ENCODE measurements at places on chromosomes 2 and 18. TPM values are rescaled to one million over a fixed set of nuclear protein-coding genes. Genes with fewer than 3 reads are reported as not detected.

The CROCC2 gene
- 0.18 TPM for total RNA-seq

The SRD5A2 gene
- not detected for total RNA-seq

The BOLA3 gene
- 13.0 TPM for total RNA-seq

The SDC1 gene
- total RNA-seq: 0.98 TPM

- DNase-seq: no peak
These were observed 124.1 kb downstream of the EN1 start for GRCh38 chr2:118723394-118723793.

- no peak for DNase-seq
These were observed 165.2 kb upstream of the ALKAL2 start for GRCh38 chr2:453132-453531.

DNA sequence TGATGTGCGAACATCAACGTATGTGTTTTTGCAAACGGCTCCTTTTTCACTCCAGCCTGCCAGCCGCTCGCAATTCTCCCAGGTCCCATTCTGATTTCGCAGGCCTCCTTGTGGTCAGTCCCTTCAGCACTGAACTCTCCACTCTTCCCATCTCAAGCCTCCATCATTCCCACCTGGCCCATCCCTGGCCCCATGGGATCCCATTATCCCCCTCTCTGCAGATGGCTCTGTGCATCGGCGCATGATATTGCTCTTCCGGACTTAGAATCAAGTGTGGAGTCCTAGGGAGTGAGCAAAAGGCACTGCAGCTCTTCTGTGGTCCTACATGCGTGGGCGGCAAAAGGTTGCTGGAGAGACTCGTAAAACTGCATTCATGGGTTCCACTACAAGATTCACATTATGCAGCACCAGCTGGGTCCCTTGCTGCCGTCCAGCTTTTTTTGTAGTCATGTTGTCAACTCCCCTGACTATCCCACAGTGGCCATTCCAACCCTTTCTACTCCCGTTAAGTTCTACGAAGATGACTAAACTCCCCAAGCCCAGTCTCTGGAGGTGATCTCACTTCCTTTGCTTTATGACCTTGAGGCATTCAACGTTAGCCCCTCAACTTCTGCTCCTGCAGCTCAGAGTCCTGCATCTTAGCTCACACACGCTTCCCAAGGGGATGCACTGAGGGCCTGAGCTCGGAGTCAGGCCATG lies 125.3 kb upstream of the NRP2 start:
- no peak for DNase-seq

DNA sequence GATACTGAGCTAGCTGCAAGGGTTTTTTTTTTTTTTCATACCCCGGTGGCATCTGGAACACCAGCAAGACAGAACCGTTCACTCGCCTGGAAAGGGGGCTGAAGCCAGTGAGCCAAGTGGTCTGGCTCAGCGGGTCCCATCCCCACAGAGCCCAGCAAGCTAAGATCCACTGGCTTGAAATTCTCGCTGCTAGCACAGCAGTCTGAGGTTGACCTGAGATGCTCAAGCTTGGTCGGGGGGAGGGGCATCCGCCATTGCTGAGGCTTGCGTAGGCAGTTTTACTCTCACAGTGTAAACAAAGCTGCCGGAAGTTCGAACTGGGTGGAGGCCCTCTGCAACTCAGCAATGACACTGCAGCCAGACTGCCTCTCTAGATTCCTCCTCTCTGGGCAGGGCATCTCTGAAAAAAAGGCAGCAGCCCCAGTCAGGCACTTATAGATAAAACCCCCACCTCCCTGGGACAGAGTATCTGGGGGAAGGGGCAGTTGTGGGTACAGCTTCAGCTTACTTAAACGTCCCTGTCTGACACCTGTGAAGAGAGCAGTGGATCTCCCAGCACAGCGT lies 5.1 kb upstream of the MIB1 start:
- no peak for DNase-seq

- no peak for DNase-seq
These were observed 115.1 kb downstream of the CMPK2 start for GRCh38 chr2:6750411-6751158.

DNA sequence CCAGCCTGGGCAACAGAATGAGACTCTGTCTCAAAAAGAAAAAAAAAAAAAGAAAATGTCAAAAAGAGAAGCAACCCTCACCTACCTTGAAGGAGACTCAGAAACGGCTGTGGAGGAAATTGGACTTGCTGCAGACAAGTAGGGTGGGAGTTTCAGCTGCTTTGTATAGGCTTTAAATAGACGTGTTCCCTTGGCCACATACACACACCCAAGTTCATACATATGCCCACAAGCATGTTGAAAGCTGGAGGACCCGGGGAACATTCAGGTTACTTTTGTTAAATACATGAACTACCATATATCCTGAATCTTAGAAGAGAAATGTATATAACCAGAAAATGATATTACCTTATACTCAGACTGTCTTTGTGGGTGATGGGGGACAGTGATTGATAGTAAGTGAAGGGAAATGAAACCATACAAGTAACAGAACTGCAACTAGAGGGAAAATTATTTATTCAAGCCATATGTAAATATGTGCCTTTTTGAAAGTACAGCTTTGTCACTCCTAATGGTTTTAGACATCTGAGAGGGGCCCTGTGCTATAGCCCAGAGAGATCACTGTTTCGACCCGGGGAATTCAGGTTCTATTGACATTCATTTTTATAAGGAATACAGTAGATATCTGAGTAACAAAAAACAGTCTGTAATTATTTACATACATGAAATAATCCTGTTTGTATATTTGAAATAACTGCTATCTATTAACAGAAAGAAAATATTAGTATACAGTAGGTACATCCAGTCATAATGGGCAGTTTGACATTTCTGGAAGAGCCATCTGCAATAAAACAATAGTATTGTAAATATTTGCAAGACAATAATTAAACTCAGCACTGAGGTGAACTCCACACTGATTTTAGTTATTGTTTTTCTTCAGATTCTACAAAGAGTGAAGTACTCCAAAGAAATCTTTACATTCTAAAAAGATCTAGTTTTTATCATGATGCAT lies 48.0 kb upstream of the TGIF1 start:
- no peak for DNase-seq

GRCh38 chr2:140186313-140186712 lies 1406.1 kb upstream of the NXPH2 start:
- no peak for DNase-seq

DNA sequence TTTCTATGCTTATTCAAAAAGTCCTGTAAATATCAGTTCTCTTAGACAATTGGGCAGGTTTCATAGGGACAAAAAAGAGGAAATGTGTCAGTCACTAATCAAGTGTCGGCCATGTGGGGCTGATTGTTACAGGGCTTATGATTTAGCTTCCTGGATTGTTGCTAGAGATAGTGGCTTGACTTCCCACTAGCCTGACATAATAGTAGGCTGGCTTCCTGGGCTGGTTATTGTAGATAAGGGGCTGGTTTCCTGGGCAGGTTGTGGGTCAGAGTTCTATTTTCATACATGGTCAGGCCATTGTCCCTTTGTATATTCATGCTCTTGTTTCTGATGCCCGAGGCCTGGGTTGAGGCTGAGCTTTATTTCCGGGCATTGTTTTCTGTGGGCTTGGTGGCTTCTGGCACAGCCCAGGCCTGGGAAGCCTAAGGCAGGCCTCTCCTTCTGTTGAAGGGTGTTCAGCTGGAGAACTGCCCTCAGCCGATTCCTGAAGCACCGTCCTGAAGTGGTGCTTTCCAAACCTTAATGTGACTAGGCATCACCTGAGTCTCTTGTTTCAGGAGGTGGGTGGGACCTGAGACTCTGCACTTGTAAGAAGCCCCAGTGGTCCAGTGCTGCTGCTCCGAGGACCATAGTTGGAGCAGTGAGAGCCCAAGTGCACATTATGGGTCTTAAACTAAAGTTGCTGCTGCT lies 37.0 kb downstream of the CD8B2 start:
- no peak for DNase-seq

DNA sequence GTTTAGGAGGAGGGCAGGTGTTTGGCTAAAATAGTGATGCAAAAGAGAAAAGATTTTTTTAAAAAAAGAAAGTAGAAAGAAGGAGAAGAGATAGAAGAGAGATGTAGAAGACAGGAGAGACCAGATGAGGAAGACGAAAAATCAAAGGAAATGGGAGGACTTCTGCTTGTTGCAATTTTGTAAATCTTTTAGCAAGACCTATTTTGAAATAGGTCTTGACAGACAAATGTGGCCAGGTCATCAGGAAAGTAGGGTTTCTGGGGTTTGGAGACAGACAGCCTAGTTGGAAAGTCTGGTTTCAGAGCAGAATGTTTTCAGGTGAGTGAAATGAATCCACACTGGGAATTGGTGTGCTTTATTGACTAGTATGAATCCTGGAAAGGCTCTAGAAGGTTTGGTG lies 104.5 kb upstream of the CAVIN2 start:
- no peak for DNase-seq

- DNase-seq: no peak
These were observed 690.4 kb upstream of the NRXN1 start for GRCh38 chr2:51722311-51722710.

DNA sequence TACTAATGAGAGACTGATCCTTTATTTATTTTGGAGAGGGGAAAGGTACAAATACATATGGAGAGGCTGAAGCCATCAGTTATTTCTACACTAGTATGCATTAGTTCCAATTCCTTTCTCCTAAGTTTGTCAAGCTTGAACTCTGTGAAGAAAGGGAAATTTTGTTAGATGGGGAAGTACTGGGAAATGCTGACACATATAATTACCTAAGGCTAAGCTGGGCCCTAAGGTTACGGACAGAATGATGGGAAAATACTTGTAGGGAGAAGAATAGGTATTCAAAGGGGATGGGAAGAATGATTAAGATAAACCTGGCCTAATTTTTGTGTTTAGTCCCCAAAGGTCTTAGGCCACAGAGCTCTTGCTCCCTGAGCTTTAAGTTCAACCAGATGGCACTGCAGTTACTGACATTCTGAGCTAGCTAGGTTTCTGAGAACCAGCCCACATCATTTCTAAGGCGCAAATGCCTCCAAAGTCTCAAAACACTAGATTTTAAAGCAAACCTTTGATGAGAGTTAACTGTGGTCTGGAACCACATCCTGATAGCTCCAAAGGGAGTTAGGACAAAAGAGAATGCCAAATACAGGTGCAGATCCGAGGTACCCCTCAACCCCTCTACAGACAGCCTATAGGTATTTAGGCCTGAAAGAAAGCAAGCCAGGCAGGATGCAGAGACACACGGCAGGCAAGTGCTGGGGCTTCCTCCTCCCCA lies 2.7 kb downstream of the TMEM163 start:
- no peak for DNase-seq

- DNase-seq: no peak
These were observed 476 bp downstream of the MSTN start for GRCh38 chr2:190062053-190062452.

DNA sequence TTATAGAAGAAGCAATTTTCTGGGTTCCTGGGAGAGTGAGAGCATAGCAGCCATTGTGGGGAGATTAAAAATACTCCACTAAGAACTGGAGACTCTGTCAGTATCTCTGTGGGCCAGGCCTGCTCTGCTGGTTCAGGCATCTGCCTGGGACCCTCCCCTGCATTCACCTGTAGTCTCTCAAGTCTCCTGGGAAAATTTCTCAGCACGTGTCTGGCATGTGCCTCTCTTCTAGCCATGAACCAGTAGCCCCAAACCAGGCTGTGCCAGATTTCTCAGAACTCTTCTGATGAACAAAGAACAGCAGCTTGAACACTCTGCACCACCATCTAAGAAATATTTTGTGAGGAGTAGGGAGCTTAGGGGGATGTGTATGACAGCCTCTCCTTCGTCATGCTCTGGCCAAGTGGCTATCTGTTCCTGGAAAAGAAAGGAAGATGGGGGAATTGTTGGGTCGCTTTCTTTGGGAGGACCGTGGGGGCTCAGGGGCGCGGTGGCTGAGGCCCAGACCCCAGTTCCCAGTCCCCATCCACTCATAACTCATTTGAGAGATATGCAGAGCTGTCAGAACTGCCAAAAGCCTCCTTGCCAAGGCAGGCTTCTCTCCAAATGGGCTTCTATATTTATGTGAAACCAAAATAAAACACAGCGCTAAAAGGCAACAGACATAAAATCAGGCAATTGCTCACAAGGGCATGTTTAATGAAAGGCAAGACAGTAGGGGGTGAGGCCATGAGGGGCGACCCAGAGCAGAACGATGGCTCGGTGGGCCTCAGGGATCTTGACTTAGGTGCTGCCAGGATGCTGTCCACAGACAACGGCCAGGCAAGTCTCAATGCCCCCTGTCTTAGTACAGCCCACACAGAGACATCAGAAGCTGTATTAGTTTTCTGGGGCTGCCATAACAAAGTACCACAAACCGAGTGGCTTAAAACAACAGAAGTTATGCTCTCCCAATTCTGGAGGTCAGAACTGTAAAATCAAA lies 114.7 kb upstream of the TNP1 start:
- DNase-seq: no peak

- no peak for DNase-seq
These were observed 42.4 kb upstream of the PPM1B start for GRCh38 chr2:44126106-44126797.

- no peak for DNase-seq
These were observed 18.3 kb downstream of the RNASEH1 start for GRCh38 chr2:3539836-3540235.

Data from sciatic nerve (tissue), 2 donors.